ENCODE measurements at places on chromosomes 6 and 20. TPM values are rescaled to one million over a fixed set of nuclear protein-coding genes. Genes with fewer than 3 reads are reported as not detected.

Gene NKAIN4
- 9.4 TPM for total RNA-seq

Gene TXLNB
- total RNA-seq: not detected

Gene SLC22A3
- 41.5 TPM for total RNA-seq

Gene C20orf141
- total RNA-seq: 0.38 TPM

Gene NUS1
- total RNA-seq: 28.9 TPM

Gene CNR1
- total RNA-seq: 0.55 TPM

Gene RAD21L1
- 0.09 TPM for total RNA-seq

Gene CSNK2A1
- total RNA-seq: 156 TPM

Gene ARHGAP18
- total RNA-seq: 4.5 TPM

Gene ECT2L
- total RNA-seq: not detected

Gene TRIM15
- 0.09 TPM for total RNA-seq

Gene MICB
- 7.4 TPM for total RNA-seq

Gene ADGRG6
- 39.7 TPM for total RNA-seq

Gene MRAP2
- 1.8 TPM for total RNA-seq

Measured in A549 treated with CORT108297 at 1 μM for 4 hours (cell line).